ENCODE measurements at places on chromosomes 2 and 18.

- DNase-seq = no peak
Measured at GRCh38 chr2:180707884-180708205, 272.6 kb upstream of the UBE2E3 start.

GRCh38 chr18:47035156-47035671, at the start of gene ELOA2:
Gene ELOA2 (minus strand): TSS chr18:47035621. CDS start chr18:47035264, 357 bp downstream.
- no peak for DNase-seq

GRCh38 chr18:43627848-43628530, 350.7 kb upstream of the SYT4 start:
- no peak for DNase-seq

- no peak for DNase-seq
Measured at GRCh38 chr18:35862119-35862640, 110.3 kb upstream of the RMP24 start.

GRCh38 chr2:152037743-152038435, 61.0 kb downstream of the CACNB4 start:
- DNase-seq = no peak

DNA sequence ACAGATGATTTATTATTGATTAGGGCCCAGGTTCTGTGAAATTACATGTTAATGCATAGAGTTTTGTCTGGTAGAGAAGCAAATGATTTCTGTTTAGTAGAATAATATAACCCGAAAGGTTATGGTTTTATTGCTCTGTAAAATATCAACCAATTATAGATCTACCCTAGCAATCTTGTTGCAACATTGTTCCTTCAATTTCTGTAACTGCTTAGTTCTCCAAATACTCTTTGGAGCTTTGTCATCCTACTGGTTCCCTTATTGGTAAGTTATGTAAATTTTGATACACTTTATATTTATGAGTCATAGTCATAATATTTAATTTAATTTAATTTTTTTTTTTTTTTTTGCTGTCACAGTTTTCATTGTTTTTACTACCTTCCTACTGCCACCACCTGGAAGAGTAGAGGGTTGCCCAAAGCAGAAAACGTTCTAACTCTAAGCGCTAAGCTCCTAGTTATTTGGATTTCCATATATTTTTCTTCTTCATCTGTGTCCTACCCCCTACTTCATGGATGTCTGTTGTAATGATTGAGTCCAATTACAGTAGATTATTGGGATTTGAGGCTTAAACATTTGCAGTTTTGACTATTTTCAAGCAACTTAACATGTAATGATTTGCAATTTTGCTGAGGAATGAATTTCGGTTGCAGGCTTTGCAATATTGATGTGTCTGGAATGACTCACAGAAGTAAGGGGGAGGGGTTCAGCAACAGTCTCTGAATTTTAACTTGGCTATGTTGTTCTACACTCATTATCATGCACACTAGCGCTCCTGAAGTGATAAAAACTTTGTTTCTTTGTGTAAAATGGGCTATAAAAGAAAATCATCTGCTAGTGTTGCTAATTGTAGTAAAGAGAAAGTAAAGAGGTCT, 51.1 kb downstream of the NABP1 start:
- no peak for DNase-seq

DNA sequence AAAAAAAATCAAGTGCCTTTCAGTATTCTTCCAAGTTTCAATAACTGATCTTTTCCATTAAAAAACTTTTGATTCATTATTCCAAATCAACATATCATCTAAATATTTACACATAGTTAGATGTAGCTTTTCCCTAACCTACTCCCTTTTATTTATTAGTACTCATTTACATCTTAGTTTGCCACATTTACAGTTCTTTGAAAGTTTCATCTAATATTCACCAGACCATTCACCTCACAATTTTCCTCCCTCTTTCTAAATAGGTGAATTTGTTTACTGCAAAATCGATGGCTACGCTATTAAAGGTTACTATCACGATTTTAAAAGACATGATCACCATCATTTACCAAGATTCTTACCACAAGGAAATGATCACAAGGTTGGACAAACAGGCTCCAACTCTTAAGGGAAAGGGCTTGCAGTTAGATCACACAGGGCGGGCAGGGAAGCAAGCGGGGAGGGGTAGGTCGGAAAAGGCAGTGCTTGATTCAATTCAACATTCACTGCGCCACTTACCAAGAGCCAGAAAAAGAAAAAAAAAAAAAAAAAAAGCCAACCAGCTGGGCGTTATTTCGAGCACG, 654 bp upstream of the MARCHF7 start:
- no peak for DNase-seq

GRCh38 chr2:189159717-189160116, 19.8 kb downstream of the COL5A2 start:
- DNase-seq = no peak

- DNase-seq = no peak
Measured at GRCh38 chr2:241959751-241960269, 90.3 kb downstream of the RTP5 start.

DNA sequence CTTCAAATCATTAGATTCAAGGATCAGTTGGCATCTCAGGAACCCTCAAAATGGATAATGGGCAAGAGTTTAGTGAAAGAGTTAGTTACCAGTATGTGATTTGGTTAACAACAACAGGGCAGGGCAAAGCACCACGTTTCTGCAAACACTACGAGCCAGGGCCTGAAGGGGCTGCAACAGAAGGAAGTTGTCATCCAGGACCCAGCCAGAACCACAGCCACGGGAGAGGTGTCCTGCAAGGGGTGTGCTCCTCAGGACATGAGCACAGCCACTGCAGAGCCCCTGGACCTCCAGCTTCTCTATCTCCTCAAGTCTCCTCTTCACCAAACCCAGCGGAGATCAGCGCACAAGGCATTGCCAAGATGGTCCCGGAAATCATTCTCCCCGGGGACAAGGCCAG, 173.3 kb upstream of the PIEZO2 start:
- no peak for DNase-seq

DNA sequence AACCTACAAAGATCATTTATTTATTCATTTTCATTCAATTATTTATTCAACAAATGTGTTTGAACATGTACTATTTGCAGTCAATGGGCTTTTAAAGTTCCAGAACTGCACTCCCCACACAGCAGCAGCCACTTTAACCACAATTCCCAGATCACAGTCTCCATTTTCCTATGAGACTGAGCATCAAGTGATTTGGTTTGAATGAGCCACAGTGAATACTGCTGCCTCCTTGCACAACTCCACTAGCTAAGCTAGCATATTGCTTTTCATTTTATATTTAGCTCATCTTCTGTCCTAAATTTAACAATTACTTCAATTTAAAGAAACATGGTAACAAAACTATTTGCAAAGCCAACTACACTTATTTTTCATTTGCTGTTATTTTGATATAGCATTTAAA, 353.4 kb upstream of the VRK2 start:
- no peak for DNase-seq

- no peak for DNase-seq
Measured at GRCh38 chr2:33419581-33420200, 56.8 kb upstream of the RASGRP3 start.

GRCh38 chr2:85826990-85827878, 61.6 kb downstream of the ST3GAL5 start:
- DNase-seq = peak; percentile 85

DNA sequence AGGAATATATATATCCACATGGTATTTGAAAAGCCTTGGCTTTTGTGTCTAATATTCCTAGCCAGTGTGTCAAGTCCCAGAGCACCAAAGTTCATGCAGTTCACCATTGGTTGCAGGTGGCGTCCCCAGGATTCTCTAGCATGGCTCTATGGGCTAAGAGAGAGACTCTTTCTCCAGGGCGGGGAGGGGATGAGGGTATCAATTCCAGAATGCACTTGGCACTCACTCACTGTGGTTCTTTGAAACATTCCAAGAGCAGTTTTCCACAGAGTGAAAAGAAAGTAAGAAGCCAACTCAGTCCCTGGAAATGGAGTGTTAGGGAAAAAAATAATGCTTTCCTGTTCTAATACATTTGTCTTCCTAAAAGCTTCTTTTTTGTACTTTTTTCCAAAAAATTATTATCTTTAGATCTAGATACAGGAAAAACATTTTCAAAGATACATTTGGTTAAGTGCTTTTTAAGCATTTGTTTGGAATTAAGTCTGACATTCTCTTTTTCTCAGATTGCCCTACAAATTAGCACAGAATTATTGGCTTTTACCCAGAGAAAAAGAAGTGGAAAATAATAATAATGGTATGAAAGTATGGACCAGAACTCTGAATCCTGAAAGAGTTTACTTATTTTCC, 239.9 kb downstream of the PAX3 start:
- DNase-seq = no peak

DNA sequence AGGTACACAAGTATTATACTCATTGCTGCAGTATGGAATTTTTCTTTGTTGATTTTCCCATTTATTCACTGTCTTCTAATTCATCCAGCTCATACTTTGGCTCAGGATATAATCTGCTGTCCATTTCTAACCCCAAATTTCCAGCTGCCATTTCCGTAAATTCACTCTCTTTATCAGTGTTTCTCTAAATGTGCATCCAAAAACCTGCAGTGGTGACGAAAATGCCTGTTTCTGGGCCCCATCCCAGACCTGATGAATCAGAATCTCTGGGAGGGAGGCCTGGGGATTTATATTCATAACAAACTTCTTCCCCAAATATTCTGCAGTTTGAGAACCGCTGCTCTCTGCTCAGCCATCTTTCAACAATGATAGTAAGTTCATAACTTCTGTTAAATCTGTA, 86.6 kb downstream of the VWC2L start:
- DNase-seq = no peak

- no peak for DNase-seq
Measured at GRCh38 chr2:160429248-160430000, 64.2 kb downstream of the RBMS1 start.

- DNase-seq = no peak
Measured at GRCh38 chr2:127911737-127912136, 26.0 kb upstream of the AMMECR1L start.

DNA sequence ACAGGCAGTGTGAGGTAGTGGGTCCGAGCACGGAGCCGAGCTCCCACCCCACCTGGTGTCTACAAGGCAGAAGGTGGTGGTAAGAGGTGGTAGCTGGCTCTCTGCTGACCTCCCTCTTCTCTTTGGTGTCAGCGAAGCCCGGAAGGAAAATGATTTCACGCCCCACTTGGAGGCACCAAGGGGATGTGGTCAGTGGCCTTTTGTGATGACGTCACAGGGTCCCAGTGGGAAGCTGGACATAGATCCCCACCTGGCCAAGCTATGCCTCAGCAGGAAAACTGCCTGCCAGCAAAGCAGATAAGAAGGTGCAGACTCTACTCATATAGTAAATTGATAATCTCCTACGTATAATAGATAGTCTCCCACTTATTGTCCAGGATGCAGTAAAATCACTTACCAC, 183.7 kb upstream of the ALKAL2 start:
- DNase-seq = no peak

DNA sequence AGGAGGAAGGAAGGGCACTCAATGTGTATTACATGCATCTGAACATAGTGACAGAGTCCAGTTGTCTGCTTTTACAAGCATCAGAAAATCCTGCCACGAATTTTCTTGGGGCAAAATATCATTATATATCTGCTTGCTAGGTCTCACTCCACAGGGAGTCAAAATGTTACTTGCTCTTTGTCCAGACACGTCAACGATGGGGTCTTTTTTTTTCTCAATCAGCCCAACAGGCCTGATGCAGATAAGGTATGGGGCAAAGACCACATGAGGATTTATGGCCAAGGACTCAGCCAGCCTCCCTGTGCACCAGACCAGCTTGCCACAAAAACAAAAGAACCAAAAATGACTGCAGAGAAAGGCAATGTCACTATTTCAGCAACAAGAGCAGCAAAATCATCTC, 323.4 kb upstream of the PKDCC start:
- DNase-seq = no peak

DNA sequence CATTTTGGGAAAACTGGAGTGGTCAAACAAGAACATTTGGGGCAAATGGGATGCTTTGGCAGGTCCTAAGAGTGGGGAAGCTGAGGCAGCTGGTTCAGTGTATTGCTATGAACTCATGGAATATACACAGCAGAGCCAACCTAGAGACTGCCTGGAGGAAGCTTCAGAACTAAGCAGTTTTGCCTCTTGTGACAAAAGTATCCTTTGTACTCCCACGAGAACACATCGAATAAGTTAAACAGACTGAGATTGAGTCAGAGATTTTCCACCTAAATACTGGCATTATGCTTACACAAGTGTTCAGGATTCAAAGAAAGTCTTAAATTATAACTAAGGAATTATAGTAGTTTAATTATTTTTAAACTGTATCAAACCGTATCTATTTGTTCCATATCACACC, 5.2 kb upstream of the ARMC9 start:
- no peak for DNase-seq

DNA sequence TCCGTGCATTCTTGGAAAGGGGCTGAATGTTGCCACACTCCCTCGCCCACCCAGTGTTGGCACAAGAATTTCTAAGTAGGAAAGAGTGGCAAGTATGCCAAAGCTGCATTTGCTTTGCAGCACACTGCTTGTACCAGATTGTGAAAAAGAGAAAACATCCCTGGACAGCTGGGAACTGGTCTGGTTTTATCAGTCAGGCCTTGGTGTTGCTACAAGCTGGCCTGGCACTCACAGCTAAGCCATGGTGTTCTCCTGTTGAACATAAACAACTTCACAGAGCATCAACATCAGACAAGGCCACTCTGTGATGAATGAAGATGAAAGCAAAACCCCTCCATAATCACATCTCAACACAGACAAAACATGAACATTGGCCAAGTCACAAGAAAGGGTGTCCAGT, 4.2 kb upstream of the TRABD2A start:
- DNase-seq = no peak

DNA sequence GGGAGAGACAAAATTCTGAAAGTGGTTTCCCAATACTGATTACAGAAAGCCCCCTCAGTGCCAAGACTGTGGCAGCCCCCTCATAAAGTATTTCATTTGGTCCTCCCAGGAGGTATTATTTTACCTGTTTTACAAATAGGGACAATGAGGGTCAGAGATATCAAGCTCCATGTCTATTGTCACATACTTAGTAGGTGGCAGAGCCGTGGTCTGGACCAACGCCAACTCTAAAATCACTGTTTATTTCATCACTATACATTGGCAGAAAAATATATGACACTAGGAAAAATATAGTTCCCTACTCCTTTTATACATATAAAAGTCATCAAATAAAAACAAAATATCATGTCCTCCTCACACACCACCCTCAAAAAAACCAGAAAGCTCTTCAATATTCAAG, 68.6 kb downstream of the DHRS9 start:
- DNase-seq = no peak

DNA sequence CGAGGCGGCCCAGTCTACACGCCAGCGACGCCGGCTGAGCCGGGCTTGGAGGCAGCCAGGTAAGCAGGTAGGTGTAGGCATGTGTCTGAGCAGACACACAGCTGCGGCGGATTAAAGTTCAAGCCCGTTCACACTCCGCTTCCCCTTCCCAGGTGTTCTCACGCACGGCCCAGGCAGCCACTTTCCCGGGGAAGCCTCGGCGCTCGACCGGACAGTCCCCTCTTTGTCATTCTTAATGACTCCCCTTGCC, 367 bp downstream of the TGFA start:
- peak; percentile 39 for DNase-seq

- no peak for DNase-seq
Measured at GRCh38 chr2:232421189-232421785, 14.6 kb downstream of the ALPG start.

GRCh38 chr2:9288233-9288632, 81.6 kb downstream of the ASAP2 start:
- no peak for DNase-seq

GRCh38 chr2:6657855-6658254, 207.9 kb downstream of the CMPK2 start:
- no peak for DNase-seq

GRCh38 chr2:128642821-128643220, 324.2 kb upstream of the HS6ST1 start:
- no peak for DNase-seq

Measured in activated CD8-positive, alpha-beta memory T cell treated with anti-CD3 and anti-CD28 coated beads, Interleukin-2, amount 50 U/mL, for 4 hours (primary cell).